Hematopoietic multipotent progenitor cell (in vitro differentiated cells): ENCODE measurements at places on chromosomes 13 and 19.

DNA sequence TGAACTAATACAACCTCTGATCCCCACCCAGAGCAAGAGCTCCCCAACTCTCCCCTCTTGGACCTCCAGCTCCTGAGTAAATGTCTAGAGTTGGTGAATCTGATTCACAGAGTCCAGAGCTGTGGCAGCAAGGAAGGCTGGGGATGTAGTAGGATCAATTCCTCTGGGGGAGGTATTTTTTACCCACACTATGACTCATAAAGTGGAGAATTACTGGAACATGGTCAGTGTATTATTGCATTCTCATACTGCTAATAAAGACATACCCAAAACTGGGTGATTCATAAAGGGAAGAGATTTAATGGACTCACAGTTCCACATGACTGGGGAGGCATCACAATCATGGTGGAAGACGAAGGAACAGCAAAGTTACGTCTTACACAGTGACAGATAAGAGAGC lies 496.7 kb downstream of the EFNB2 start:
- DNase-seq = no peak

DNA sequence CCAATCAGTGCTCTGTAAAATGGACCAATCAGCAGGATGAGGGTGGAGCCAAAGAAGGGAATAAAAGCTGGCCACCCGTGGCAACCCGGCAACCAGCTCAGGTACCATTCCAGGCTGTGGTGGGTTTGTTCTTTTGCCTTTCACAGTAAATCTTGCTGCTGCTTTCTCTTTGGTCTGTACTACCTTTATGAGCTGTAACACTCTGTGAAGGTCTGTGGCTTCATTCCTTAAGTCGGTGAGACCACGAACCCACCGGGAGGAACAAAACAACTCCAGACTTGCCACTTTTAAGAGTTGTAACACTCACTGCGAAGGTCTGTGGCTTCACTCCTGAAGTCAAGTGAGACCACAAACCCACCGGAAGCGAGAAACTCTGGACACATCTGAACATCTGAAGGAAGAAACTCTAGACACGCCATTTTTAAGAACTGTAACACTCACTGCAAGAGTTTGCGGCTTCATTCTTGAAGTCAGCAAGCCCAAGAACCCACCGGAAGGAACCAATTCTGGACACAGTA lies 16.5 kb upstream of the SPACA6 start:
- no peak for DNase-seq

DNA sequence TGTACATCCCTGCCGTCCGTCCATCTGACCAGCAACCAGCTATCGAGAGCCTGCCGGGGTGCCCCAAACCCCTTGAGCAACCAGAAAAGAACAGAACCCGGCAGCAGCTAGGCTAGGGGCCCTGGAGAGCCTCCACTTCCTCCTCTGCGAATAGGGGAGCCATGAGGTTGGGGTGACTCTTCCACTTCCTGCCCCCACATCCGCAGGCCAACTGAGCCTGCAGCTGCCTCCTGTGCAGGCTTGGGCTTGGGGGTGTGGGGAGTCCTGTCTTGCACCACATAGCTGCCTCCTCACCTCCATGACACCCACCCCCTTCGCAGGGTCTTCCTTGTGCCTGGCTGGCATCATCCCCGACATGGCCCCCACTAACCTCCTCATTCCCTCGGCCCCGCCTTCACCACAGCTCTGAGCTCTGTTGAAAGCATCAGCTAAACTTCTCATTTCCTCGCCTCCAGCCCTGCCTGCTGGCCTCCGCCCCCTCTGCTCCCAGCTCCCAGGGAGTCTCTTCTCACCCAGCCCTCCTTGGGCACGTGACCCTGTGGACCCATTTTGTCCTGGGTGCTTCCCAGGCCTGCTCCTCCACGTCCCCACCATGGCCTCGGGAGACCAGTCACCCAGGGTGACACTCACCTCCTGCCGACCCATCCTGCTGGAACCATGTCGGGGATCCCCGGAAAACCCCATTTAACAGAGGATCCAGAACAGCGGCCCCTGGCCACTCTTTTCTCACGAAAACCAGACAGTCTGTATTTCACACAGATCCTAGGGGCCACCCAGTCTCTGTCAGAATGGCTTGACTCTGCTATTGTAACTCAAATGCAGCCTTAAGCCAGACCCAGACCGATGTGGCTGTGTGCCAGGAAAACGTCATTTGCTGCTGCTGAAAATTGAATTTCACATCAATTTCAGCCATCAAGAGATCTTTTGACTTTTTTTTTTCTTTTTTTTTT lies 50.4 kb downstream of the MYO9B start:
- peak; percentile 94 for DNase-seq

GRCh38 chr19:19366434-19367396 lies 38.8 kb upstream of the GATAD2A start:
- DNase-seq = peak; percentile 57
